ENCODE measurements at places on chromosomes 12 and 14.

DNA sequence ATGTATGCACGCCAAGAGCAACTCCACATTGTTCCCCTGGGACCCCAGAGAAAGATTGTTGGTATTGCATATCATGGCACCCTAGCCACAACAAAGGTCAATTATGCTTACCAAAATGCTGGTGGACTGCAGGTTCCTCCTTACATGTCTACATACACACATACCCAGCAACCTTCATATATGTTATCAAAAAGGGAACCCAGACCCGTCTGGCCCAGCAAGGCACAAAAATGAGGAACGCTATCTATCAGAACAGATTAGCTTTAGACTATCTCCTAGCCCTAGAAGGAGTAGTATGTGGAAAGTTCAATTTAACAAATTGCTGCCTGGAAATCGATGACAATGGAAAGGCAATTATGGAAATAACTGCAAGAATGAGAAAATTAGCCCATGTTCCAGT is 61.5 kb downstream of the DHRS2 start:
- DNase-seq, result no peak

- DNase-seq, result no peak
These were observed 8.7 kb upstream of the SMCO2 start for GRCh38 chr12:27437839-27438238.

DNA sequence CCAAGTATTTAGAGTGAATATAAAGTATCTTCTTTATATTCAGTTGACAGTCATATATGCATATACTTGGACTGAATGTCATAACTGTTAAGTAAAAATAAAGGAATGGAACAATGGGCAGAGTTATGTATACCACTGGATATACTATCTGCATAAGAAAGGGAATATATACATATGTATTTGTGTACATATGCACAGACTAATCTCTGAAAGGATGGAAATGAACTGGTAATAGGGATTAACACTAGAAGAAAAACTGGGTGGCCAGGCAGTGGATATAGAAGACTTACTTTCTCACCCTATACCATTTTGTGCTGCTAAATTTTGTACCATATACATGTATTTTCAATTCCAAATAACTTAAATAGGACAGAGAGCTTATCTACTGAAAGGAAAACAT is 200.1 kb downstream of the MED13L start:
- DNase-seq, result no peak

GRCh38 chr14:26963711-26964110 is 365.9 kb upstream of the NOVA1 start:
- no peak for DNase-seq

All from NCI-H1092 treated with DMSO at 0.1 percent for 48 hours (cell line).